IPS DF 6.9 (cell line): ENCODE measurements at places on chromosomes 16 and 17.

- peaks cover 5% of the 10 kb centered on the region; the same call in 1 of the 2 replicates for H3K4me1 ChIP-seq
- no peaks in the 10 kb centered on the region for H3K27me3 ChIP-seq
- no peaks in the 10 kb centered on the region for H3K36me3 ChIP-seq
- H3K27ac ChIP-seq, result no peak overlapping the region
These were observed 5.9 kb upstream of the PIRT start for GRCh38 chr17:10843811-10844210.

- H3K4me3 ChIP-seq, result no peak overlapping the region
- H3K27ac ChIP-seq, result no peak overlapping the region
- no peaks in the 10 kb centered on the region for H3K27me3 ChIP-seq
- DNase-seq, result no peak
- H3K4me1 ChIP-seq, result no peaks in the 10 kb centered on the region
- H3K36me3 ChIP-seq, result no peaks in the 10 kb centered on the region
These were observed 8.8 kb upstream of the CEP20 start for GRCh38 chr16:15897121-15897780.

GRCh38 chr16:82331974-82332750 lies 162.1 kb upstream of the MPHOSPH6 start:
- H3K27me3 ChIP-seq, result no peaks in the 10 kb centered on the region
- H3K4me1 ChIP-seq, result no peaks in the 10 kb centered on the region
- no peak overlapping the region for H3K4me3 ChIP-seq
- no peak overlapping the region for H3K27ac ChIP-seq
- no peaks in the 10 kb centered on the region for H3K36me3 ChIP-seq

DNA sequence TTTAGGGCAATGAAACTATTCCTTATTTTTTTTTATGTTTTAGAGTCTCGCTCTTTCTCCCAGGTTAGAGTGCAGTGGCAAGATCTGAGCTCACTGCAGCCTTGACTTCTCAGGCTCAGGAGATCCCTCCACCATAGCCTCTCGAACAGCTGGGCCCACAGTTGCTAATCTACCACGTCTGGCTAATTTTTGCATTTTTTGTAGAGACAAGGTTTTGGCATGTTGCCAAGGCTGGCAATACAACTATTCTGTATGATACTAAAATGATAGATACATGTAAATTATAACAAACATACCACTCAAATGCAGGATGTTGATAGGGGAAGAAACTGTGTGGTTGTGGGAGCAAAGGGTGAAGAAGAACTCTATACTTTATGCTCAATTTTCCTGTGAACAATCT lies 401.3 kb downstream of the ZFHX3 start:
- H3K36me3 ChIP-seq, result no peaks in the 10 kb centered on the region
- DNase-seq, result no peak

DNA sequence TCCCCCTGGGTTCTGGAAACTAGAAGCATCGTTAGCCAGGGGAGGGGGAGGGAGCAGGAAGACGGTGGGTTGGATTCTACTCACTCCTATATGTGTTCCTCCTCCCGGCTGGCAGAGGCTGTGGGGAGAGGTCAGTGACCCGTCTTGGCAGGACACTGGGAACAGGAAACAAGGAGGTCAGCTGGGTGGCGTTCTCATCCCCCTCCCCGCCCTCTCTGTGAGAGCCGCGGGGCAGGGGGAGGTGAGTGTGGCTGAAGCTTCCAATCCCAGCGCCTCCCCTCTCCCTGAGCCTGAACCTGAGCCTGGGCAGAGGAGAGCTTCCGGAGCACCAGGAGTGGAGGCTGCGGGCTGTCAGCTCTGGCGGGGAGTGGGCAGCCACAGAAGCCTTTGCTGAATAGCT lies 12.5 kb downstream of the GPRC5C start:
- H3K27ac ChIP-seq, result no peak overlapping the region
- no peak for DNase-seq
- H3K36me3 ChIP-seq, result peaks cover 3% of the 10 kb centered on the region; the same call in 1 of the 2 replicates
- H3K4me1 ChIP-seq, result peaks cover 3% of the 10 kb centered on the region; the same call in 1 of the 2 replicates
- no peak overlapping the region for H3K4me3 ChIP-seq

- H3K27me3 ChIP-seq, result no peaks in the 10 kb centered on the region
- no peak overlapping the region for H3K4me3 ChIP-seq
- H3K36me3 ChIP-seq, result no peaks in the 10 kb centered on the region
- H3K27ac ChIP-seq, result no peak overlapping the region
- DNase-seq, result no peak
- no peaks in the 10 kb centered on the region for H3K4me1 ChIP-seq
These were observed 7.4 kb upstream of the SPAG9 start for GRCh38 chr17:51128076-51128475.

GRCh38 chr16:19757026-19757425 lies 39.0 kb downstream of the IQCK start:
- no peak overlapping the region for H3K27ac ChIP-seq
- no peaks in the 10 kb centered on the region for H3K36me3 ChIP-seq
- DNase-seq, result no peak
- H3K27me3 ChIP-seq, result no peaks in the 10 kb centered on the region

DNA sequence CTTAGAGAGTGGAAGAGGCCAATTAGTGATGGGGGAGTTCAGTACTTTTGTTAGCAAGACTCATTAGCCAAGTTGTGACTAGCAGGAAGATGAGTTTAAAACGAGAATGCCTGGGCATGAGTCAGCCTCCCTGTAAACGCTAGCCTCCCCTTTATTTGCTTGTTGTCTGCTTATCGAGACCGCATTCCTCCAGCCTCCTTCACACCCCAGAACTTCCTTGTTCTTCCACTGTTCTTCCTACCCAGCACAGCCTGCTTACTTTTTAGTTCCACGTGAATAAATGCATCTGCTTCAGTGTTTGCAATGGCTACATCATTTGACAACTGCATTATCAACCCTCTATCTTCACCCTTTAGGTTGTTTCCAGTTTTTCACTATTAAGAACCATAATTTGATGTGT lies 20.2 kb upstream of the OR3A1 start:
- H3K27ac ChIP-seq, result no peak overlapping the region
- no peaks in the 10 kb centered on the region for H3K36me3 ChIP-seq
- H3K4me3 ChIP-seq, result no peak overlapping the region
- no peaks in the 10 kb centered on the region for H3K4me1 ChIP-seq
- H3K27me3 ChIP-seq, result no peaks in the 10 kb centered on the region

DNA sequence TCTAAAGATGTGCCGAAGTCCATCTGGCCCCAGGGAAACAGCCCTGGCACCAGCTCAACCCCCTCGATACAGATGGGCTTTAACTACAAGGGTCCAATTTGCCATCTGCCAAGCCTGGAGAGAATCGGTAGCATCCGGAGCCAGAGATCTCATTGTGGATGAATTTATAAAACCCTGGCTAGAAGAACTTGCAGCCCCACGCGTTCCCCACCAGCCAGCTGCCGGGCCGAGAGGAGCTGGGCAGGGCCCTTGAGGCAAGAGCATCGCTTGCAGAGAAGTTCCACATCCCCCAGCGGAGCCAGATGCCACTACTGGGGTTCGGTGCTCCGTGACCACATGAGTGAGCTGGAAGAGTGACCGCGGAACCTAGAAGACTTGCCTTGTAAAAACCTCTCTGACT lies 65.3 kb upstream of the NOL11 start:
- peaks cover 3% of the 10 kb centered on the region for H3K4me1 ChIP-seq
- no peaks in the 10 kb centered on the region for H3K36me3 ChIP-seq
- no peak overlapping the region for H3K27ac ChIP-seq
- no peaks in the 10 kb centered on the region for H3K27me3 ChIP-seq
- DNase-seq, result no peak

- H3K27ac ChIP-seq, result no peak overlapping the region
- no peaks in the 10 kb centered on the region for H3K4me1 ChIP-seq
- H3K4me3 ChIP-seq, result no peak overlapping the region
- peaks cover 20% of the 10 kb centered on the region for H3K36me3 ChIP-seq
- no peaks in the 10 kb centered on the region for H3K27me3 ChIP-seq
These were observed 82.8 kb upstream of the ZNF750 start for GRCh38 chr17:82922646-82923045.

GRCh38 chr17:78241277-78242023 lies 10.0 kb downstream of the TMEM235 start:
- DNase-seq, result no peak
- H3K27ac ChIP-seq, result no peak overlapping the region

DNA sequence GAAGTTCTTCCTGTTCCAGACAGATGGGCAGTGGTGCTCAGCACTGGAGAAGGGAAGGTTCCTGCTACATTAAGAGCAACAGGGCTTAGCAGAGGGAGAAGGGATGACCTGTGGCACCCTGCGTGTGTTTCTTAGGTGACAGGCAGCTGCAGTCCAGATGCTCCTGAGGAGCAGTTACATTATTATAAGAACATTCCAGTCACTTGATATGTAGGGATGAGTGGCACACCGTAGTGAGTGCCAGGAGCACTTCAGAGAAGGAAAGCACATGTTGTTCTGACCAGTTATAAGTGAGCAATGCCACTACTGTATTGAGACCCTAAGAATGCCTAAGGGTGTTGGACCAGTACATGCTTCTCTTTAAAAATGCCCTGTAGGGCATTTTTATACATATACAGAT lies 39.9 kb upstream of the MRC2 start:
- no peak overlapping the region for H3K4me3 ChIP-seq
- H3K27ac ChIP-seq, result no peak overlapping the region
- no peaks in the 10 kb centered on the region for H3K4me1 ChIP-seq
- no peak for DNase-seq
- H3K36me3 ChIP-seq, result no peaks in the 10 kb centered on the region

DNA sequence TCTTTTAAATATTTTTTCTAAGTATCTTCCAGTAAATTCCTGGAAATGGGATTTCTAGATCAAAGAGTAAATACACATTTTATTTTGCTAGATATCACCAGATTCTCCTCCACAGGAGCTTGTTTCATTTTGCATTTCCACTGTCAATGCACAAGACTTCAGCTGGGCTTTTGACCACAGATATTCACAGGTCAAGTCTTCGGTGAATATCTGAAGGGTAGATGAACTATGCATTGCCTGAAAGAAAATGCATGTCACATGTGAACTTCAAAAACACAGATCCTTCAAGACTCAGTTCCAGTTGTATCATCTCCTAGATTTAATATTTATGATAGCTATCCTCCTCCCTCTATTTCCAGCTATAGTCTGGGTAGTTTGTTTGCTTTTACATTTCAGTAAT lies 963.6 kb upstream of the GOT2 start:
- no peak overlapping the region for H3K4me3 ChIP-seq
- no peaks in the 10 kb centered on the region for H3K36me3 ChIP-seq
- no peaks in the 10 kb centered on the region for H3K27me3 ChIP-seq
- DNase-seq, result no peak
- H3K27ac ChIP-seq, result no peak overlapping the region
- no peaks in the 10 kb centered on the region for H3K4me1 ChIP-seq

DNA sequence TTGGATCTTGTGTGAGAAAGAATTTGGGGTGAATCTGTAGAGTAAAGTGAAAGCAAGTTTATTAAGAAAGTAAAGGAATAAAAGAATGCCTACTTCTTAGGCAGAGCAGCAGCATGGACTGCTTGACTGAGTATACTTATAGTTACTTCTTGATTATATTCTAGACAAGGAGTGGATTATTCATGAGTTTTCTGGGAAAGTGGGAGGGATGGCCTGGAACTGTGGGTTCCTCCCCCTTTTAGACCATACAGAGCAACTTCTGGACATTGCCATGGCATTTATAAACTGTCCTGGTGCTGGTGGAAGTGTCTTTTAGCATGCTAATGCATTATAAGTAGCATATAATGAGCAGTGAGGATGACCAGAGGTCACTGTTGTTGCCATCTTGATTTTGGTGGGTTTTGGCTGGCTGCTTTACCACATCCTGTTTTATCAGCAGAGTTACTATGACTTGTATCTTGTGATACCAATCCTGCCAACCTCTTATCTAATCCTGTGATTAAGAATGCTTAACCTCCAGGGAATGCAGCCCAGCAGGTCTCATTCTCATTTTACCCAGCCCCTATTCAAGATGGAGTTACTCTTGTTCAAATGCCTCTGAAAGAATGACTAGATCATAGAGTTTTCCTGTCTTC lies 58.7 kb downstream of the HSD17B2 start:
- H3K27me3 ChIP-seq, result no peaks in the 10 kb centered on the region
- no peak overlapping the region for H3K4me3 ChIP-seq
- DNase-seq, result no peak
- peaks cover 2% of the 10 kb centered on the region; the same call in 1 of the 2 replicates for H3K4me1 ChIP-seq
- no peaks in the 10 kb centered on the region for H3K36me3 ChIP-seq
- no peak overlapping the region for H3K27ac ChIP-seq

- no peaks in the 10 kb centered on the region for H3K4me1 ChIP-seq
- no peak for DNase-seq
- H3K27ac ChIP-seq, result no peak overlapping the region
- H3K4me3 ChIP-seq, result no peak overlapping the region
- H3K36me3 ChIP-seq, result no peaks in the 10 kb centered on the region
- H3K27me3 ChIP-seq, result no peaks in the 10 kb centered on the region
These were observed 37.5 kb upstream of the ACSM2B start for GRCh38 chr16:20613481-20614185.

DNA sequence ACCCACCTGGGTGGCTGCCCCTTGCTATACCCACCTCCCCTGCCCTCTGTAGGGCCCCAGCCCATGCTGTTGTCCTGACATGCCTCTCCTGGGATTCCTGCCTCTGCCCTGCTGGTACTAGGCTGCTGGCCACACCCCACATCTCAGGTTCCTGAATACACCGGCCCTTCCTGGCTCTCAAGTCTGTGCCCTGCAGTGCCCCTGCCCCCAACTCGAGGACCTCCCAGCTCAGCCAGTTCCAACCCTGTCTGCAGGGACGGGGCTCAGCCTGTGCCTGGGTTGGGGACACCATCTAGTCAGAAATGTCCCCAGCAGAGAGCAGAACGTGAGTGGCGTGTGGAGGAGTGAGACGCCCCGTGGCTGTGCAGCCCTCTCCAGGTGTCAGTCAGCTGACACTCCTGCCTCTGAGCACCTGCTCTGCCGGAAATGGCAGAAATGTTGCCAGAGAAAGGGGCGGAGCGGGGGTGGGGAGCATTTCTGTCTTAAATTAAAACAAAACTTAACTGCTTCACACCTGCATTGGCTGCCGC lies 28.7 kb downstream of the ACSF3 start:
- no peaks in the 10 kb centered on the region; the same call in 1 of the 2 replicates for H3K4me1 ChIP-seq
- H3K4me3 ChIP-seq, result no peak overlapping the region
- no peaks in the 10 kb centered on the region for H3K27me3 ChIP-seq
- DNase-seq, result no peak
- peaks cover 21% of the 10 kb centered on the region for H3K36me3 ChIP-seq
- H3K27ac ChIP-seq, result no peak overlapping the region
